ENCODE measurements at places on chromosomes 7 and 10. TPM values are rescaled to one million over a fixed set of nuclear protein-coding genes. Genes with fewer than 3 reads are reported as not detected.

DNA sequence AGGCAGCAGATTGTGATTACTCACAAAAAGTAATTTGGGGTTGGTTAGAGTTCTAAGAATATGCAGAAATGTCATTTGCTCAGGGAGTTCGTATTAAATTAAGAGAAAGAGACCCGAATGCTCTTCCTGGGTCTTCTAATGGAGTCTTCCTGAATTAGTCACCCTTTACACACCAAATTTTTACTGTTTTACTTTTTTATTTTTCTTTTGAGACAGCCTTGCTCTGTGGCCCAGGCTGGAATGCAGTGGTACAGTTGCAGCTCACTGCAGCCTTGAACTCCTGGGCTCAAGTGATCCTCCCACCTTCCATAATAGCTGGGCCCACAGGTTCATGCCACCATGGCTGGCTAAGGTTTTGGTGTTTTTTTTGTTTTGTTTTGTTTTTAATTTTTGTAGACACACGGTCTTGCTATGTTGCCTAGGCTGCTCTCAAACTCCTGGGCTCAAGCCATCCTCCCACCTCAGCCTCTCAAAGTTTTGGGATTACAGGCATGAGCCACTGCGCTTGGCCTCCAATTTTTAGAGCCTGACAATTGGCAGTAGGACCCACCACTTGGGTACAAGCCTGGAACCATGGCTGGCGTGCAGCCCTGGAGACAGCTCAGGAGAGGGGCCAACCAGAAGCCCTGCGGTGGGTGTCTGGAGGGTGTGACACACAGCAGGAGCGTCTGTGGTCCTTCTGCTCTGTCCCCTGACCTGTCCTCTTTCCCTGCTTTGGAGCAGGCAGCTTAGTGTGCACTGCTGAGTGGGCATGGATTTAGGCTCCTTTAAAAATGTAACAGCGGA lies 16.4 kb upstream of the BHLHA15 start:
- DNase-seq = no peak

DNA sequence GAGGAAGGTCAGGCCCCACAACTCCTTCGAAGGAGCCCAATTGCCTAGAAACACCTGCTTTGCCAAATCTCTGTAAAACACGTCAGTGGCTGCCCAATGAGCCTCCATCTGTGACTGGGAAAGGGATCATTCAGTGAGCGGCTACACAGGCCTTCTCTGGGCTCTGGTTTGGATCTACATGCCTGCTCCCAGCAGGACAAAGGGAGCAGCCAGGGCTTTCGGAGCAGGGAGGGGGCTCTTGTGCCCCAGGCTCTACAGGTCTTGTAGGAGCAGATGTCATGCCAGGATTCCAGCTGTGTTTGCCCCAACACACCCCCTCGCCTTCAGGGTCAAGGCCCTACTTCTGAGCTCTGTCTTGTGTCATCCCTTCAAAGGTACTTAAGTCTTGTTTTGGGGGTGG lies 73.5 kb downstream of the CLEC2L start:
- DNase-seq = no peak

GRCh38 chr7:133448012-133448411 lies 195.1 kb downstream of the EXOC4 start:
- DNase-seq = no peak

The CDH23 gene
- 0.07 TPM for total RNA-seq

GRCh38 chr10:10432296-10433035 lies 585.2 kb upstream of the CELF2 start:
- DNase-seq = no peak

The CARD11 gene
- 79.2 TPM for total RNA-seq

GRCh38 chr10:59586407-59586891 lies 123.2 kb downstream of the SLC16A9 start:
- DNase-seq = no peak

GRCh38 chr7:115812794-115813193 lies 217.8 kb downstream of the TFEC start:
- no peak for DNase-seq

DNA sequence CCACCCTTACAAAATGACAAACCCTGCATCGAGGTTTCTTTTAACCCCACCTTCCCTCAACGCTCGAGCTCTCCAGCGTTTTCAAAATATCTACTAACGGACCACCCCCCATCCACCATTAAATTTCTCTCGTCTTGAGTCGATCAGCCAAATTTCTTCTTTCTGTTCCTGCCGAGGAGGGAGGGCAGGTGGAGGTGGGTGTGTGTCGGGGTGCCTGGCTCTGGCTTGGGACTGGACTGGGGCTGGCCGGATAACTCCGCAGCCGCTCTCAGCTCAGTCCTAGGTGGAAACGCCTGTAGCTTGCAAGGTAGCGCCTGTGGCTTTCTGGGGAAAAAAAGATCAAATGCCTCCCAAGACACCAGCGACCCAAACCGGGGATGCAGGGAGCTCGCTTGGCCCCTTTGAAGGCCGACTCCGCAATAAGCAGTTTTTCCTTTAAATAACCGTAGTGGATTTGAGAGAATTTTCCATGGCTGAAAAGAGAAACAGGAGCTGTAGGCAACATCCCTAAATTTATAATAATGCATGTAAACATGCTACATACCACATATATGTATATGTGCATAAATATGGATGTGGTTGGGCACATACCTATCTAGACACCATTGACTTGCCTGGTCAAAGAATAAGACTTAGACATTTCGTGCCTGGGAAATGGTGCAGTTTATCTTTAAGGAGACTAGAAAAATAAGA lies 1.9 kb upstream of the TMEM178B start:
- no peak for DNase-seq

GRCh38 chr10:48358838-48359237 lies 52.4 kb downstream of the MAPK8 start:
- no peak for DNase-seq

DNA sequence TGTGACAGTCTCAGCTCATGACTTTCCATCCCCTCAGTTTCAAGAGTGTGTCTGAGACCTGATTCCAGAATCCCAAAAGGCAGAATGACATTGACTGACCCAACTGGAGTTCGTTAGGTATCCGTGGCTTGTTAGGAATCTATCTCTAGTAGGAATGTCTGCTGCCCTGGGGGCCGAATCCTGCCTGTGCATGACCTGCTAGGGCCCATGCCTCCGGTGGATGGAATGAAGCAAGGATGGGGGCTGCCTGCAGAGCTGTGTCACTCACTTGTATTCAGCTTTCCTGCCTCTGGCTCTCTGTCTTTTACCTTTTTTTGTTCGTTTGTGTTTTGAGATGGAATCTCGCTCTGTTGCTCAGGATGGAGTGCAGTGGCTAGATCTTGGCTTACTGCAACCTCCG lies 129.5 kb downstream of the SDK1 start:
- DNase-seq = no peak

DNA sequence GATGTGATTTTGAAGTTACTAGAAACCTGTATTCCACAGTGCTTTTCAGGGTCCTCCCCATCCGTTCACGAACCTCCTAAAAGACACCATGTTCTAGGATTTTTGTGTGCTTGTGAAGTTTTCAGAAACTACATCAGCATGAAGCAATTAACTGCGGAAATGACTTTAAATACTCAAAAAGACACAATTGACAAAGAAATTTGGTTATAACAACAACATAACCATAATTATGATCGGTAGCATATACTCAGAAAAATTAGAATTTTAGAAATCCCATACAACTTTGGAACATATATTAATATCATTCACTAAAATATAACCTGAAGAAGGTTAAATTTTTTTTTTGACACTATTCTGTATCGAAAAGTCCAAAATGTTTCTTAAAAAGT lies 43.8 kb upstream of the FAM20C start:
- DNase-seq = no peak

DNA sequence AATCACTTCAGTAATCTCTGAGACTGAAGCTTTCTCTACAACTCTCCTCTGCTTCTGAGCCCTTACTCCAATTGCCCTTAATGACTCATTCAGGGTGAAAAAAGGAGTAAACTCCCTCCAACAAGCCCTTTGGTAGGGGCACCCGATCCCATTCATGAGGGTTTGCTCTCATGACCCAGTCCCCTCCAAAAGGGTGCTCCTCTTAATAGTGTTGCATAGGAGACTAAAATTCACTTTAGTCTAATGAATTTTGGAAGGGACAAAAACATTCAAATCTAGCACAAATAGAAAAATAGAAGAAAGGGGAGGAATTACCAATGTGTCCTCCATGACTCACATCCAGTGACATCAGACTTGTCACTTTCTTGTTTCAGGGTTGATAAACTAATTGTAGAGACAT lies 66.2 kb upstream of the CCNY start:
- DNase-seq = no peak

- no peak for DNase-seq
These were observed 345.9 kb downstream of the PLXDC2 start for GRCh38 chr10:20162123-20162522.

DNA sequence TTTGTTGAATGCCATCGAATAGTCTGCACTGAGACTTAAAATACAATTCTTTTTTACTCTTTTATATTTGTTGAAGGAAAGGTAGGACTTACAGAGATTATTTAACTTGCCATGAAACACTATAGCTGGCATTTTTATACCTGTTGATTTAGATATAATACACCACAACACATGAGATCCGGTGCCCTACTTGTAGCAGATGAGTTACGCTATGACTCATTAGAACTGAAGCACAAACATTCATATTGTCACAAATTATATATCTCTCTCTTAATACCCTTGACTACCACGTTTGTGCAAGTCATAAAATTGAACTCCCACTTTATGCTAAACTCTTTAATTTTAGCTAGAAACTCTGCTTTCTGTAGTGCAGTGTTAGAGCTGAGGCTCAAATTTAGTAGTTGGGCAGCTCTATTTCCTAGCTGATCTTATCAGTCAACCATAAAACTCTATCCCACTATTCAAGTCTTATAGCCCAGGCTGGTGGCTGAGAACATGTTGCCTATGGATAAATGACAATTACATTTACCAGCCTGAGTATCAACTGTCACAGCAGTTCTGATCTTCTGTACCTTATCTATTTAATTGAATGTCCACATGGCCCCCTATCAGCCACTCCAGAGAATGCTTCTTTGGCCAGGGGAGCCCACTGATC lies 137.4 kb upstream of the SEMA3D start:
- DNase-seq = no peak

DNA sequence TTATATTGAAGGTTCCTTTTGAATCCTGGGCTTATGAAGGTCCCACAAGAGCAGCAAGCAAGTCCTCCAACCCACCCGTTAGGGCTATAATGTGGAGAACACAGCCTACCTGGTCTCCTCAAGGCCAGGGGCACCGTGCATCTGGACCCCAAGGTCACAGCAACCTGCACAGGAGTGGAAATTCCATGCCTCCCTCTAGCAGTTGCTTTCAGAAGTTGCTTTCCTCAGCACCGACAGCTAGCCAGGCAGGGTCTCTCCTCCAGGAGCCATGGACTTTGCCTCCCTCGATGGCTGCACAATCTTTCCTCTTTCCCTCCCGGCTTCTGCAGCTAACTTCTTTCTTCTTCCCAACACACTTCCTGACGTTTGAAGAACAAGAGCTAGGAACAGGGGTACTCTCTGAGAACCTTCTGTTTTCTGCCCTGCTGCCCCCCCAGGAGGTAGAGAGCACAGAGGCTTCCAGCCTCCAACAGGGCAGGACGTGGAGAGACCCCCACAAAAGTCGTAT lies 149.8 kb downstream of the PTPN20 start:
- DNase-seq = no peak

The LOXL4 gene
- total RNA-seq = 2.6 TPM

DNA sequence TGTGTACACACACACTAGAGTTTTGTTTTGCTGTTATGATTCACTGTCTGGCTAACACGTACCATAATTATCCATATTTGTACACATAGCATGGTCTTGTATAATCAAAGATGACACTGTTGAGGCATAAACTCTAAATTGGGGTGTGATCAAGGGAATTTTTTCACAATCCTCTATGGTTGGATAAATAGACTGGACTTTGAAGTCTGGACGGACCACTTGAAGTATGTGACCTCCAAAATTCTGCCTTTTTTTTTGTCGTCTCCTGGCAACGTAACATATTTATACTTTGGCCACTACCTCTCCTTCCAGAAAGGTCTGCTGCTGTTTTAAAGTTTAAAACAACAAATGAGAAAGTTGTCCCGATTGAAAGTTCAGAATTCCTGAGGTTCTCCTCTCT lies 193.4 kb downstream of the CACNB2 start:
- DNase-seq = no peak

DNA sequence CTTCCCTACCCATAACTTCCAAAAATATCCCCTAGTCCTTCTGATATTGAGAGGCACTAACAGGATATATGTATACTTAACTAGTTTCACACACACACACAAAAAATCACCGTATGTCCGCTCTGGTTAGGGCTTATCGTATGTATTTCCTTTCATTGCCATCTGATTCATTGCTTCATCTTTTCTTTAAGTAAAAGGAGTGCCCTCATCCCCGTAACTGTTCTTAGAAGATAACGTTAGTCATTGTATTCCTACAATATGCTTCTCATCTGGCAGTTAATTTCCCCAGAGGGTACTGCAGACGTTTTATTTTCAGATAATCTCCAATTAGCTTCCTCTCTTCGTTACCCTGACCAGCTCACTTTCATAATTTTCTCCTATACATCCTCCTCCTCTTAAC lies 37.3 kb downstream of the NRCAM start:
- DNase-seq = no peak

GRCh38 chr10:122112021-122112616 lies 123.2 kb downstream of the TACC2 start:
- no peak for DNase-seq

The ST8SIA6 gene
- total RNA-seq = not detected

GRCh38 chr10:70145166-70145665 lies 1.3 kb downstream of the TYSND1 start:
- DNase-seq = no peak

DNA sequence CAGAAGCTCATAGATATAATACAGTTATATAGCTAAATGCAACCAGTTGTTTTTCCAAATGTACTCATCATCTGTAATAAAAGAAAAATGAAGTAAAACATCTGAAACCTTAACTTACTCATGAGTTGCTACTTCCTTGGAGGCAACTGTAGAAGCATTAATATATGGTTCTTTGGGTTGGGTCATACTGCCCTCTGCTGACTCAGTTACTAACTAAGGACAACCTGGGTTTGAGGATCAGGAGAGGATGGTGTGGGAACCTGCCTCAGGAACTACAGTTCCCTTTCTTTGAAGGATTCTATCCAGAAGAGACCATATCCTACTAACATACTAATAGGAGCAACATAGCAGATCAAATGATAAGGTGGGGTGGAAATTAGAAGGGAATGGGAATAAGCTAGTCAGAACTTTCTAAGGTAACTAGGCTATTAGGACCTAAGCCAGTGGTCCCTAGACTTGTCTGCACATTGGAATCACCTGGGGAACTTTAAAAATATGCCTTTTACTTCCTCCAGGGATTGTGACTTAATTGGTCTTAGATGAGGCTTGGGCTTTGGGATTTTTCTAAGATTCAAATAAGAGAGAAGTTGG lies 20.7 kb downstream of the COX15 start:
- DNase-seq = peak; percentile 14

The ITPRID1 gene
- 0.95 TPM for total RNA-seq

DNA sequence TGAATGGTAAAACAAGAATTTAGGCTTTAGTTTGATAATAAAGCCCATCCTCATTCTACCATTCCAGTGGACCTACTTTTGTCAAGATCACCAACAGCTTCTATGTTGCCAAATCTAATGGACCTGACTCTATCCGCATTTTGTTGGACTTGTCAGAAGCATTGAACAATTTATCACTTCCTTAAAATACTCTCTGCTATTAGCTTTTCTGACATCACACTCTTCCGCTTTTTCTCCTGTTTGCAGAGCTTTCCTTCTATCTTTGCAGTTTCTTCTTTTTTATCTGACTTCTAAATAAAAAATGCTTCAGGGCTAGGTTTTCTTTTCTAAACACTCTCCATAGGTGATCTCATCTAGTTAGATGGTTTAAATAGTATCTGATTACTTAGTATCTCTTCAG lies 42.7 kb upstream of the SMIM30 start:
- no peak for DNase-seq

The PTPN20 gene
- 5.1 TPM for total RNA-seq

GRCh38 chr10:34479520-34480179 lies 335.4 kb downstream of the PARD3 start:
- no peak for DNase-seq

GRCh38 chr7:45698303-45699014 lies 124.3 kb downstream of the ADCY1 start:
- no peak for DNase-seq

Data from Calu3 (cell line).